Cardiac septum (tissue), 1 donor: ENCODE measurements at places on chromosomes 4 and X. TPM values are rescaled to one million over a fixed set of nuclear protein-coding genes. Genes with fewer than 3 reads are reported as not detected.
A peak's percentile ranks its signal among the peaks of the same experiment; 100 is the strongest.

- DNase-seq = no peak
Observed at GRCh38 chrX:129577877-129578276, 37.8 kb downstream of the OCRL start.

DNA sequence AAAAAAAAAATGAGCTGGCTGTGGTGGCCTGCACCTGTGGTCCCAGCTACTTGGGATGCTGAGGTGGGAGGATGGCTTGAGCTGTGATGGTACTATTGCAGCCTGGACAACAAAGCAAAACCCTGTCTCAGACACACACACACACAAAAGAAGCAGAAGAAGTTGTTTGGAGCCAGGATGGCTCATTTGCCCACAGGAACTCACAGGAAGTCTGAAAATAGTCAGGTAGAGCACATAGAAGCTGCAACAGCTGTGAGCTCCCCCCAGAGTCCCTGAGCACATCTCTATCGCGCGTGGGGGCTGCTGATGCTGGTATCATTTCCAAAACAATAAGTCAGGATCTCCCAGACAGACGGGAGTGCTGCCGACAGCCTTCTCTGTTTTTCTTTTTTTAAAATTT is 13.4 kb upstream of the DHRSX start:
- no peak for DNase-seq

DNA sequence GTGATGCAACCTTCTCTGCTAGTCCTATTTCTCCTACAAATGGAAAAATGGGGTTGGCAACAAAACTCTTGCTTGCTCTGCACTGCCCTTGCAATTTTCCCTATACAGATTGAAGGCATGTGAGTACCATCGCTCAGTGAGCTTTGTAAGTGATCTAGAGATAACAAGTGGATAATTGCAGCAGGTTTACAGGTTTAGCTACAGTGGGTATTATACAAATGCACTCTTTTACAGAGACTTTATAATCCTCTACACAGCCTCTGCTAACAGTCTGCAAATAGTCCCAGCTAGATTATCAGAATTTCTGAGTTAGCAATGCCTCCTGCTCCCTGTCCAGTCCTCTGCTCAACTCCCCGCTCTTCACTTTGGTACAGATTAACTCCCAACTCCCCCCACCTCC is 11.1 kb downstream of the LEF1 start:
- no peak for DNase-seq

DNA sequence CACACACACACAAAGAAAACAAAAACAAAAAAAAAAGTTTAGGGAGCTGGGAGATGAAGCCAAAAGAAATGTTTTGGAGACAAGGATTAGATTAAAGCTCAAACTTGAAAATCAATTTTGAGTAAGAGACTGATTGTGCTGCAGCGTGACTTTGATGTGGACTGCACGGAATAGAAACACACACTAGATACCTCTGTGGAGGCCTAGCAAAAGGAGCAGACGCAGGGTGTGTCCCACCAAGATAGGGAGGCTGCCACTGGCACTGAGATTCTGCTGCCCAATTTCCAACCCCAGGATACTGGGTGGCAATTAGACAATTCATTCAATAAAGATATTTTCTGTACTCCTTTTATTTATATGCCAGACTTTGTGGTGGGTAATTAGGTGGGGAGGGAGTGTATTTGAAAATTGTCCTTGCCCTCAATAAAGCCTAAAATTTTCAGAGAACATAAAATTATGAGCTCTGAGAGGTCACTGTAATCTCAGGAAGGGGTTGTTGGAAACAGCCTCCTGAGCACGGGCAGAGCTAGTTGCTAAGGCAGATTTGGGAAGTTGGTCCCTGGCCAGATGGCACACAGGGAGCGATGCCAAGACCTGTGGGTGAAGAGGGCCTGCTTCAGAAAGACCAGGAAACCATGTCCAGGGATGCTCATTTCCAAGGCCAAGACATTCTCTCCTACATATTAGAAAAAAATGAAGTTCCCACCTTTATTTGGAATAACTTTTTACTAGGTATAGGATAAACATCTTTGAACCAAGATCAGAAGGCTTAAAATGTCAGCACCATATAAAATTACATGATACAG is 1.9 kb upstream of the PPP3CA start:
- DNase-seq = peak; percentile 79

GRCh38 chr4:185213877-185214276 is 4.5 kb downstream of the SNX25 start:
- peak; percentile 22 for DNase-seq

GRCh38 chr4:120316416-120316815 is 249.8 kb upstream of the MAD2L1 start:
- DNase-seq = no peak

Gene F8A3
- total RNA-seq = 0.19 TPM
